ENCODE measurements at places on chromosomes 7 and 10. TPM values are rescaled to one million over a fixed set of nuclear protein-coding genes. Genes with fewer than 3 reads are reported as not detected.

DNA sequence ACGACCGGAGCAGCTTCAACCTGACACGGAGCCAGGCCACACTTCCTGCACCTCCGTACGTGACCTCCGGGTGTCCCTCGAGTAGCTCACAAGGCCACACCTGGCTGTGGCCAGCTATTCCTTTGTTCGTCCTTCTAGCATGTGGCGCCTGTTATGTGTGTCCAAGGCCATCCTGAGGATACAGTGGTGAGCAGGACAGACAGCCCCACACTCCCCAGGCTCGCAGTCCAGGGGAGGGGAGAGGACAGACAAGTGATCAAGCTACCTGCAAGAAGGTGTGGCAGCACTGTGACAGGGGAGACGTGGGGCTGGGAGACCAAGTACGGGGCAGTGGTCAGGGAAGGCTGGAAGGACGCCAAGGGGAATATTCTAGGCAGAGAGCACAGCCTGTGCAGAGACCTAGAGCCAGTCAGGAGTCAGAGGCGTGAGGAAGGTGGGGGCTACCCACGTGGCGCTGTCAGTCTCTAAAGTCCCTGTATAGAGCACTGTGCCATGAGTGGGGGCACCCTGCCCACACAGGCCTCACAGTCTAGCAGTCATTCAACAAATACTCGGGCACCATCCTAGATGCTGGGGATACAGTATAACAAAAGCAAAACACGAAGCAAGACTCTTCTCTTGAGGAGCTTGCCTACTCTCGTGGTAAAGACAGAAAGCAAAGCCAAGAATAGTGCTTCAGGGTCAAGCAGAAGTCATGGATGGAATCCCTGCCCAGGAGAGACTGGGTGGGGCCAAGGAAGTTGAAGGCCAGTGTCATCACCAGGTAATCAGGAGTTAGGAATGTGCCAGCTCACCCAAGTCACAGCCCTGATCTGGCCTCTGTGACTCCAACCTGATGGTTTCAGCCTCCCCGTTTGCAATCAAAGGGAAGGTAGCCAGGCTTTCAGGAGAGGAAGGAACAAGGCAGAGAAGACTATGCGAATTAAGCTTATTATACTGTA, 58.6 kb downstream of the PROSER2 start:
- DNase-seq, result no peak
- H3K4me3 ChIP-seq, result no peak overlapping the region
- H3K36me3 ChIP-seq, result no peaks in the 10 kb centered on the region

DNA sequence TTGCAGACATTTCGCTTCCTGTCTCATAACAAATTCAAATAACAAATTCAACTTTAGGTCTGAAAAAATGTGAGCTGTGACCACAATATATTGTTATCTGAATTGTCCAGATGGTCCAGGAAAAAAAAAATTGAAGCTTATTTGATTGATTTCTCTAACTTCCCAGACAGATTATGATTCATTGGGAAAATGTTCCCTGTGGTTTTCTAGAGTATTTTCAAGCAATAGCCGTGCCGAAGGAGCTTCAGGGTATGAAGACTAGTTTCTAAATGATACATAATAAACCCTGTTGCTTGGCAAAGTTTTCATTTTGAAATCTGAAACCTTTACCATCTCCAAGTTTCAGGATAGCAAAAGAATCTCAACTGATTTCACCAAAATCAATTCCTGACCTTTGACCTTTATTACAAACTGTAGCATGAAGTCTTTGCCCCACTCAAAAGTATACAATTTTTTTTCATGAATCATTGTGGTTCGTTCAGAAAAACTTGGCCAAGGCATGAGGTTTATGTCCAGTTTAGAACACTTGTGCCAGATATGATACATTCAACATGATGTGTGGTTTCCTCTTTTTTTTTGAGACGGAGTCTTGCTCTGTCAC, 109.9 kb downstream of the JCAD start:
- no peak for DNase-seq
- H3K27me3 ChIP-seq, result no peaks in the 10 kb centered on the region

The LRRC61 gene
- 28.2 TPM for total RNA-seq

DNA sequence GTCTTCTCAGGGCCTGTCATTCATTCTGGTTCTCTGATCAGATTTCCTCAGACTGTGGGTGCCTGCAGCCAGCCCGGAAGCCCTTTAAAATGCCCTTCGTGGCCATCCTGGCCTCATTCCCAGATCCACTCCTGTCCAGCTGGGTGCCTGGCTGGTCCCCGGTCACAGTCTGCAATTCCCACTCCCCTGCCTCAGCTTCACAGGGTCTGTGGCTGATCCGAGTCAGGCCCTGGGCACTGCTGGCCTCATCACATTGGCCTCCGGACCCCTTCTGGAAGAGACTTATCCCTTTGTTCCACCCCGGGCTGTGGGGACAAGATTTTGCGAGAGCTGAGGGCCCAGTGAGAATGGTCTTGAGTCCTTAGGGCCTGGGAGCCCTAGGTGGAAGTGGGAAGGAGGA, 12.1 kb downstream of the DOCK1 start:
- H3K4me1 ChIP-seq, result peaks cover 17% of the 10 kb centered on the region
- H3K27ac ChIP-seq, result no peak overlapping the region
- H3K36me3 ChIP-seq, result no peaks in the 10 kb centered on the region
- no peak for DNase-seq
- no peak overlapping the region for H3K4me3 ChIP-seq

DNA sequence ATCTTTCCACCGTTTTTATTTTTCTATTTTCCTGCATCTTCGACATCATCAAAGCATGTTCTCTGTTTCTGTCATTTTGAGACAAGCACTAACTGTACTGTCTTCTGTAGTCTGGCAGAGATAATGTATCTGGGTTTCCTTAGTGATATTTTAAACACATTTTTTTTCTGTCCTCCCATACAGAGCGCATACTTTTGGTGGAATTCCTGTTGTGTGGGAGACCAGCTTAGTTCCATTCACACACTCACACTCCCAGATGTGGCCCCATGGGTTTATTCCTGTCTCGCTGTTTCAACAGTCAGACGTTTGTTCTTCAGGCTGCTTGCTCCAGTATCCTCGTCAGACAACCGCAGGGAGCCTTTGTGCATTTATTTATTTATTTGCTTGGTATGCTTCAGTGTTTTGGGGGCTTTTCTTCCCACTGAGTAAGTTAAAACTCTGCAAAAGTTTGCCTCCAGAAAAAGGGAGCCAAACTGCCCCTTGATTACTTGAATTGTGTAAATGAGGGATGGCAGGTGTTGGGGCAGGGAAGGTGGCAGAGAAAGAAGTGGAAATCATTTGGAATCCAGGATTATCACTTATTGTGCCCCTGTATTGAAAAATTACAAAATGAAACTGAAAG, 456.8 kb upstream of the KLF6 start:
- peak overlapping the region; percentile 3 for H3K4me3 ChIP-seq
- H3K27me3 ChIP-seq, result no peaks in the 10 kb centered on the region
- H3K36me3 ChIP-seq, result no peaks in the 10 kb centered on the region
- peak; percentile 34 for DNase-seq

- H3K4me3 ChIP-seq, result no peak overlapping the region
- no peak overlapping the region for H3K27ac ChIP-seq
- DNase-seq, result no peak
- H3K27me3 ChIP-seq, result no peaks in the 10 kb centered on the region
- H3K4me1 ChIP-seq, result peaks cover 2% of the 10 kb centered on the region
- H3K36me3 ChIP-seq, result no peaks in the 10 kb centered on the region
Observed at GRCh38 chr10:42954766-42955492, 121.9 kb upstream of the RET start.

DNA sequence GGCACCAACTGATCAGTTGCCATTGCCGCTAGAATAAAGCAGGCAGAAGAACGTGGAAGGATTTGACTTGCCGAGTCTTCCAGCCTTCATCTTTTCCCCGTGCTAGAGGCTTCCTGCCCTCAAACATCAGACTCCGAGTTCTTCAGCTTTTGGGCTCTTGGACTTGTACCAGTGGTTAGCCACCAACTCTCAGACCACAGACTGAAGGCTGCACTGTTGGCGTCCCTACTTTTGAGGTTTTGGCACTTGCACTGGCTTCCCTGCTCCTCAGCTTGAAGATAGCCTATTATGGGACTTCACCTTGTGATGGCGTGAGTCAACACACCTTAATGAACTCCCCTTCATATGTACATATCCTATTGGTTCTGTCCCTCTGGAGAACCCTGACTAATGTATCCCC, 57.3 kb upstream of the KCND2 start:
- no peaks in the 10 kb centered on the region for H3K4me1 ChIP-seq
- no peak for DNase-seq
- no peak overlapping the region for H3K4me3 ChIP-seq
- H3K36me3 ChIP-seq, result no peaks in the 10 kb centered on the region

The ASIC3 gene
- total RNA-seq, result 5.4 TPM

DNA sequence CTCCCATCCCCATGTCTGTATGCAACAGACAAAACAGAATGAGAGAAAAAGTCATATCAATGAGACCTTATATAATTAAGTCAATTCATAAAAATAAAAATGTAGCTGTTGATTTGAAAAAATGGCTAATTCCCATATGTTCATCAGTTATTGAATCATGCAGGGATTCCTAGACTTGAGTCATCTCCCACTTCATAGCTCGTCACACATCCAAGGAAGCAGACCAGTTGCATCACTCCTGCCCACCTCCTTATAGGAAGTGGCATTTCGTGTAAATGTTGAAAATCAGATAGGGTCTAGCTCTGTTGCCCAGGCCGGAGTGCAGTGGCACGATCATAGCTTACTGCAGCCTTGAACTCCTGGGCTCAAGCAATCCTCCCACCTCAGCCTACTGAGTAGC, 56.1 kb upstream of the SH2B2 start:
- no peaks in the 10 kb centered on the region for H3K27me3 ChIP-seq
- DNase-seq, result no peak
- no peaks in the 10 kb centered on the region for H3K4me1 ChIP-seq

The NME8 gene
- total RNA-seq, result not detected

DNA sequence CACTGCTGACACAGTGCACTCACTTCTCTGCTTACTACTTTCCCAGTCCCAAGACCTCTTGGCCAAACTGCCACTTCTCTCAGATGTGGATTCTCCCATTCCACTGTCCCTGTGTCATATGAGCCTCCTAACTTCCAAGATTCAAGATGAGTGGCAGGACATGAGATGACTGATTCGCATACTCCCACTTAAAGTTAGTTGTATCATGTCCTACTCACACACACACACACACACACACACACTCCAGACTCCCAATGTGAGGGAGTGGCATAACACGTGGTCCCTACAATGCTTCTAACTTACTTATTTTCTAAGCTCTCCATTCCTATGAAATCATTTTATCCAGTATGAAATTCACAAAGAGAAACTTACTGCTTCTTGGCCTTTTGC, 67.0 kb upstream of the CAV2 start:
- H3K4me3 ChIP-seq, result no peak overlapping the region
- H3K27me3 ChIP-seq, result no peaks in the 10 kb centered on the region
- H3K4me1 ChIP-seq, result no peaks in the 10 kb centered on the region

DNA sequence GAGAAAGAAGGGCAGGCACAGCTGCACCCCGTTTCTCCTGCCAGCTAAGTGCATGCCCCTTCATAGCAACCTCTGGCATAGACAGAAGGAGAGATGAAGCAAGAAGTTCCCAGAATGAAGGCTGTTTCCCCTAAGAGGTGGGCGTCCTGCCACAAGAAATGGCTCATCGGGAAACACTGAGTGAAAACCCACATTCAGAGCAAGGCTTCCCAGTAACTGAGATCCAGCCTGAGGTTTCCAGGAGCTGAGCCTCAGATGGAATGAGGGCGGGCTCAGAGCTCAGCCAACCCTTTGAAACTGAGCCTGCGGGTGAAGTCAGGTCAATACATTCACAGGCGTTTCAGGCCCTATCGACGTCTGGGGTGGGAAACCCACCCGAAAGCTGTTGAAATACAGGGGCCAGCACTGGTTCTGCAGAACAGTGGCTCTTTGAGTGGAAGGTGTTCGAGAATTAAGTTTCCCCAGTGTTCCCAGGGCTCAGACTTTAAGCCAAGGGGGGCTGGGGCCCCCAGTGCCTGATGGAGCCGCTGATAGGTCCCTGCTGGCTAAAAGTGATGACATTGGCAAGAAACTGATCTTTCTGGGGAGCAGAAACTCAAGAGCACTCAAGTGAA, 510.2 kb downstream of the RPS24 start:
- peaks cover 22% of the 10 kb centered on the region for H3K4me1 ChIP-seq
- H3K4me3 ChIP-seq, result no peak overlapping the region
- no peak overlapping the region for H3K27ac ChIP-seq
- H3K27me3 ChIP-seq, result no peaks in the 10 kb centered on the region
- H3K36me3 ChIP-seq, result no peaks in the 10 kb centered on the region

DNA sequence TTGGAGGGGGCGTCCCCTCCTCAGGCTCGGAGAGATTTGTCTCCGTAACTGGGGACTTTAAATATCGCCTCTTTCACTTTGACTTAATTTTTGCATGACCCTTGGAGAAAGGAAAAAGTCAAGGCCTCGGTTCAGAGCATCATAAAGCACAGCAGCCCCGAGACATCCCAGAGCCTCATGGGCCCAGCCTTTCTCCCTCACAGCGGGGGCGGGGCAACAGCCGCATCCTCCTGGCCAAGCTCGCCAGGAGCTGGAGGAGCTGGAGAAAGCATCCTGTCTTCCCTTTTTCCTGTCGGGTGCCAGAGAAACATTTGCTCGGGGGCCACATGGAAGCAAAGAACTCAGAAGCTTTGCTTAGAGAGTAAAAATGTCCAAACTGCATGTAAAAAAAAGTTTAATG, 43.6 kb upstream of the DPYSL4 start:
- peak; percentile 32 for DNase-seq
- H3K27ac ChIP-seq, result peak overlapping the region; percentile 69
- H3K4me3 ChIP-seq, result no peak overlapping the region
- H3K36me3 ChIP-seq, result no peaks in the 10 kb centered on the region

GRCh38 chr7:39921506-39922175, 28.4 kb upstream of the CDK13 start:
- H3K4me1 ChIP-seq, result no peaks in the 10 kb centered on the region
- DNase-seq, result no peak
- no peaks in the 10 kb centered on the region for H3K36me3 ChIP-seq

The LMOD2 gene
- not detected for total RNA-seq

The ANXA8 gene
- 1.3 TPM for total RNA-seq

The GLI3 gene
- 50.5 TPM for total RNA-seq

- H3K27me3 ChIP-seq, result no peaks in the 10 kb centered on the region
- H3K4me3 ChIP-seq, result no peak overlapping the region
- no peak overlapping the region for H3K27ac ChIP-seq
- no peaks in the 10 kb centered on the region for H3K36me3 ChIP-seq
Observed at GRCh38 chr10:108338146-108338545, 1173.6 kb upstream of the SORCS1 start.
